Nephron progenitor cell (in vitro differentiated cells): ENCODE measurements at places on chromosomes 7 and 10.

- no peak for DNase-seq
These were observed 2.2 kb upstream of the VIM start for GRCh38 chr10:17225808-17226207.

DNA sequence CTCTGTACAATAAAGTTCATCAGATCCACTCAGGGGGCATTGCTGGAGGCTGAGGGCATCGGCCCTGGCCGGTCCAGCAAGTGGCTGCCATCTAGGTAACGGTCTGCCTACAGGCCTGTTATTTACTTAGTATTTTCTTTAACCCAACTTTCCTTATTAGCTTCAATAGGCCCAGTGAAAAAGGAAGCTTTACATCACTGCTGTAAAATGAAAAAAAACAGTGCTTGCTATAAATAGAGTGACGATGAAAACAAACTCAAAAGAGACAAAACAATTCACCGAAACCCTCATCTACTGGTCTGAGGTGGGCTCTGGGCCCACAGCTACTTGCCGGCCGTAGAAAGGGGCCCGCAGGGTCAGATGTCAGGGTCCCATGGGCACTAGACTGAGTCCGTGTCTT, 192.5 kb downstream of the ELFN1 start:
- DNase-seq = no peak

DNA sequence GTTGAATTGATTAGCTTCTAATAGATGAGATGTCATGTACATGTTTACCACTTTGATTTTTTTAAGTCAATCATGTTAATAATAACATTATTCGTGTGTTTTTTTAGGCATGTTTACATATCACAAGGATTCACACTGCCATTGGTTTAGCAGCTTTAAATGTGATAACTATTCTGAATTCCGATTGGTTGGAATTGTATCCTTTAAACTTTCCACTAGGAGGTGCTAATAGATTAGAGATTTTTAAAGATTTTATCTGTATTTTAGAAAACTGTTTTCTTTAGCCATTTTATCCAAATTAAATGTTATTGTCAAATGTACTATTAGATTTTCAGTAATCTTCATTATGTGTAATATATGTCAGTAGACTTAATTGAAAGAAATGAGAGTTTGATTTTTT, 83.2 kb downstream of the HECTD2 start:
- no peak for DNase-seq

GRCh38 chr7:155188357-155188756, 109.3 kb upstream of the INSIG1 start:
- no peak for DNase-seq

DNA sequence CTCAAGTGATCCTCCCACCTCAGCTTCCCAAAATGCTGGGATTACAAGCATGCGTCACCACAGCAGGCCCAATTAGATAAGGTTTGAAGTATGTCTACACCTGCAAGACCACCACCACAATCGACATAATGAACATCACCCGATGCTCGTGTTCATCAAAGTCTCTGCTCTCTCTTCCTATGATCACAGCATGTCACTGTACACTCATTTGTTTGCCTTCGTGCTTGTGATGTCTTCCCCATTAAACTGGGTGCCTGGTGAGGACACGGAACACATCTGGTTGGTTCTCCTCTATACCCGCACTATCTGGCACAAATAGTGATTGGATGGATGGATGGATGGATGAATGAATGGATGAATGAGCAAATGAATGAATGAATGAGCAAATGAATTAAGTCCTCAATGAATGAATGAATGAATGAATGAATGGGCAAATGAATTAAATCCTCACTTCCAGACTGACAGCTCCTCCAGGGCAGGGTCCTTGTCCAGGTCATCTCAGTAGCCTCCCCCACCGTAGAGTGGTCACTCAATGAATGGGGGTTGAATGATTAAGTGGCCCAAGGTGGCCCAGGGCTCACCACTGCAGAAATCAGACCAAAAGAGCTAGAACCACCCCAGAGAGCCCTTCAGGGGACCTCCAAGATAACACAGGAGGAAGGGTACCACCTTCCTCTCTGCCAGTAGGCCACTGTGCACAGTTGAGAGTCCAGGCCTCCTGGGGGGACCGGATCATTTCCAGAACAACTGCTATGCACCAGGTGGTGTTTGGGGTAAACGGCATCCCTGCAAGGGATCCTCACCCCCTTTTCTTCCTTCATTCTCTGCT, 101.9 kb upstream of the TNRC18 start:
- DNase-seq = no peak

- DNase-seq = no peak
These were observed 134.5 kb downstream of the NSUN6 start for GRCh38 chr10:18516851-18517250.

DNA sequence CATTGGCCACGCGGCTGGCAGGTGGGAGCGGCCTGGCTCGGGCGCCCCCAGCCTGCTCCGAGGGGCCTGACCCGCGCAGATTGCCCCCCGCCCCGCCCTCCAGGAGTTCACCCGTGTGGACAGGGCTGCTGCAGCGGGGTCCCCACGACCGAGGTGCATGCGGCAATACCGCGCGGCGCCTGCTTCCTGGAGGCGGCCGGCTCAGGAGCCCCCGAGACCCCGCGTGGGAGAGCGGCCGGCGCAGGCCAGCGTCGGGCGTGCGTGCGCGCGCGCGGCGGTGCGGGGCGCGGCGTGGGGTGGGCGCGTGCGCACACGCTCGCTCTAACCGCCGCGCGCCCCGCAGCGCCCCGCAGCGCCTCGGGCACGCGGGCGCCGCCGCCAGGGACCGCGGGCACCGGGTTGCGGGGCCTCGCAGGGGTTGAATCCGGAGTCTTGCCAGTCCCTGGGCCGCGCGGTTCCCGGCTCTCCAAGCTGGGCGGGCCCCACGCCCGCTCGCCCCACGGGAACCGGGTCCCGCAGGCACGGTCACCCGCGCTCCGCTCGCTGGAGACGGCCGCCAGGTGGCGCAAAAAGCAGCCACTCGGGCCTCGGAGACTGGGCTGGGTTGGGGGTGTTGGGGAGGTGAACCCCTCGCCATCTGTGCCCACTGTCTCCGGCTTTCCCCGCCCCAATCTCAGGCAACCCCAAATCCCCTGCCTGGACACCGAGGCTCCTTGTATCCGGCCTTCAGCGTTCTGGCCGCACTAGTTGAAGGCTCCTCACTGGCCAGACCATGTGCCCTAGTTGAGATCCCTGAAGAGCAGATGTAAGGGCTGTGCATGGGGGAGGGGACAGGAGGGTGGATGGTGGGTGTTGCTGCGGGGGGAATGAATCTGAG, 1.3 kb upstream of the ACHE start:
- peak; percentile 79 for DNase-seq

GRCh38 chr10:17122052-17122451, 7.6 kb downstream of the CUBN start:
- DNase-seq = no peak

GRCh38 chr10:36494371-36494770, 631.0 kb upstream of the ANKRD30A start:
- DNase-seq = no peak

GRCh38 chr7:42143711-42144600, 93.1 kb downstream of the GLI3 start:
- DNase-seq = no peak

DNA sequence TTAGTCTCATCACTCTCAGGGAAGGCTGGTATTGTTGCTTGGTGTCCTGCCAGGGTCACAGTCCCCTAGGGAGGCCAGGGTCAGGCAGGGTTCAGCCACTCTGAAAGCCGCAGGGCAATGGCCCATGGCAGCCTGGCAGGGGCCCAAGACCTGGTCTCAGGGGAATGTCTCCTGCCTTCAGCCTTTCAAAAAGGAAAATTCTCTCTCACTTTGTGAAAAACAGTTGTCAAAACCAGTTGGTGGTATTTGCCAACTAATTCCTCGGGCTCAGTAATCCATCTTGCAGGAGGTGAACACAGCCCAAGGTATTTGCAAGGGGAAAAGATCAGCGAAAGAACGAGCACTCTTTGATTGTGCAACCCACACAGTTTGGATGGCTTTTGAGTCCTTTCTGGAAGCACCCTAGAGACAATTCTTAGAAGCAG, 101.5 kb downstream of the JCAD start:
- peak; percentile 56 for DNase-seq

DNA sequence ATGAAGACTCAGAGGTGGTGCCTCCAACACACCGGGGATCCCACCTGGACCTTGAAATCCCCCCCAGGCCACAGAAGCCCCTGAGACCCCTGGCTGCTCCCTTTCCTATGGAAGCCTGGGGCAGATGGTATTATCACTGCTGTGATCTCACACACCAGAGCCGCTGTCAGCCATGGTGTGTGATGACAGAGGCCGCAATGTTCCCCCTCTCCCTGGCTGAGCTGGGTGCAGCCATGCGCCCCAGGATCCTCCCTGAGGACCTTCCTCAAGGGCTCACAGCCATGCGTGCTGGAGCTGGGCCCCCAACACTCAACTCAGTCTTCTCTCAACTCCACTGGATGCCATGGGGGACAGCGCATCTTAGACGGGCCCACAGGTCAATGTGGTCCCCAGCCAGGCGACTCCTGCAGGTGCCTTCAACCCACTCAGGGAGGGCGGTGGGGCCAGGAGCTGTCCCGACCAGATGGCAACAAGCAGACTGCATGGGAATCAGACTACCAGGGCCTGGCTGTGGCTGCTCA, 44.9 kb downstream of the VIPR2 start:
- no peak for DNase-seq

GRCh38 chr10:71338728-71339495, 19.9 kb downstream of the SLC29A3 start:
- DNase-seq = no peak

DNA sequence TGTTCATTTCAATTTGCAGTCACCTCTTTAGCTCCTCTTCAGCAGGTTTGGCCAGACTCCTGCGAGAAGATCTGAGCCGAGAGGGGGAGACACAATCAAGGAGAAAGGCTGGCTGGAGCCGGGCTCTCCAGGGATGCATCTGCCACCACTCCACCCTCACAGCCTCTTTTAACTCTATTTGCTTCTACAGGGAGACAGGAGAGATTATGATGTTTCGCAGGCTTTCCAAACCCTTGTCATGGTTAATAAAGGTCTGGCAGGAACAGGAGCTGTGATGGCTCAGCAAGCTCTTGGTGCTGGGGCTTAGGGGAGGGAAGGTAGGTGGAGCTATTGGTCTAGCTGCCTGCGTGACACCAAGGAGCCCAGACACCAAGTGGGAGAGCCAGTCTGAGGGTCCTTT, 448.1 kb upstream of the PODXL start:
- DNase-seq = no peak

- peak; percentile 39 for DNase-seq
These were observed 138.0 kb downstream of the CDH23 start for GRCh38 chr10:71534568-71535194.

- DNase-seq = no peak
These were observed 29.8 kb upstream of the MSMB start for GRCh38 chr10:46075869-46076268.

GRCh38 chr10:75974080-75974479, 542.7 kb downstream of the LRMDA start:
- no peak for DNase-seq

GRCh38 chr7:54215424-54215823, 326.8 kb upstream of the VSTM2A start:
- DNase-seq = no peak

GRCh38 chr7:27179503-27180430, 5.3 kb downstream of the HOXA11 start:
- DNase-seq = peak; percentile 88

- DNase-seq = no peak
These were observed 138.3 kb upstream of the ADCY1 start for GRCh38 chr7:45435846-45436245.

GRCh38 chr10:95503001-95503400, 58.2 kb downstream of the SORBS1 start:
- no peak for DNase-seq

DNA sequence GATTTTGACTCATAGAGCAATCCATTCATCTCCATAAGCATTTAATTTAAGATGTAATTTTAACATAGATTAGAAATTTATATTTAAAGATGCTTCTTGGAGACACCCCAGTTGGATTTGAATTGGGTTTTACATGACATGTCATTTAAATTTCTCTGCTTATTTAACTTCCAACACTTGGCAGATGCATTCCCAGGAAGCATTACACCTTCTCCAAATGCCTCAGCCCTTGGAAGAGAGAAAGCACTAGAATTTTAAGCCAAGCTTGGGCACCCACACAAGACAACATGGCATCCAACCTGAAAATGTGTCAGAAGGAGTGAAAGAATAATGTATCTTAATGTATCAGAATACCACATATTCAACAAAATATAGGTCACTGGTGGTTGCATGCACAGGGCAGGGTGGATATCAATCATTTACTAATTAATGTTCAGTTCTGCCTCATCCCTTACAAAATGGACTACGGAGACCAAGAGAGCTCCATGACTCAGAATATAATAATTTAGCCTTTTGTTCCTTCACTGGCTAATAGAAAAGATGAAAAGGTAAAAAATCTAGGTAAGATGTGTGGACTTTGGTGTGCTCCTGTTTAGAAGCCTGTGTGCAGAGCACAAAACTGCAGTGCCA, 541.7 kb upstream of the SORCS1 start:
- DNase-seq = no peak

DNA sequence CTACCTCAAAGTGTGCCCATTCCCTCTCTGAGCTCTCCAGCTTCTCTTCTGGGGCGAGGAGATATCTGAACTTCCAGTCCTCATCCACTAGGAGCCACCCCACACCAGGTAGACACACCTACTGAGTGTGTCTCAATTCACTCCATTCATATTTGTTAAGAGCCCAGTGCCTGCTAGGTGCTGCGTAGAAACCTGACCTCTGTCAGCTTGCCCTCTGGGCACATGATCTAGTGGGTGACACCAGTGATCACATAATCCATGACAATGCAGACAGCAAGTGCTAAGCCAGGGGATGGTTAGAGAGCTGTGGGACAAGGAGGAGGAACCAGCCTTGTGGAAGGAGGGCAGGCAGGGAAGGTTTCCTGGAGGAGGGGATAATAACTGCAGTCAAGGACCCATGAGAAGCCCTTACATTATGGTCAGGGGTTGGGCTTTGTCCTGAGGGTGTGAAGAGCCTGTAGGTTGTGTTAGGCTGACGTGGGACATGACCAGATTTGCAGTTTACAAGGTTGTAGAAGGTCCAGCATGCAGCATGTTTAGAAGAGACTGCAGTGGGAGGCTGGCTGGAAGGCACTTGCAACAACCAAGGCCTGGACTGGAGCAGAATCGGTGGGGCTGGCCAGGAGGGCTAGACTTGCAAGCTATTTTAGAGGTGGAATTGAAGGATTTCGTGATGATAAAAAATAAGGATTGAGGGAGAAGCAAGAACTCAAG, 81.8 kb downstream of the COL13A1 start:
- no peak for DNase-seq

GRCh38 chr10:87635498-87636312, 24.0 kb upstream of the PAPSS2 start:
- no peak for DNase-seq

DNA sequence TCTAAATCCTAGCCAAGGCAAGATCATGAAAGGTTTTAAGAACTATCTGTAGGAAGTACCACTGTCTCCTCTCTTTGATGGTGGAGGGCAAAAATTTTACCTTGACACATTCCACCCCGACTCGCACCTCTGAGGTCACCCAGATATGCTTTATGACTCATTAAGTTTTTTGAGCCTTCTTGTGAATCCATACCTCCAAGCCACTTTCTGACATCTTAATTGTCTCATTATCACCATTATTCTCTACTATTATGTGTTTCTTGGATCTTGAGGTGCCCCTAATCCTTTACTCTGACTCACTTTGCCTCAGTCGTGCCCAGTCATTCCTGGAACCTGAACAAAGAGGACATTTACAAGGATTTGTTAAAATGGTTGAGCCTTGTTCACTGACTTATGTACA, 146.6 kb downstream of the RAPGEF5 start:
- no peak for DNase-seq
